ENCODE measurements at places on chromosomes 2 and 18.

DNA sequence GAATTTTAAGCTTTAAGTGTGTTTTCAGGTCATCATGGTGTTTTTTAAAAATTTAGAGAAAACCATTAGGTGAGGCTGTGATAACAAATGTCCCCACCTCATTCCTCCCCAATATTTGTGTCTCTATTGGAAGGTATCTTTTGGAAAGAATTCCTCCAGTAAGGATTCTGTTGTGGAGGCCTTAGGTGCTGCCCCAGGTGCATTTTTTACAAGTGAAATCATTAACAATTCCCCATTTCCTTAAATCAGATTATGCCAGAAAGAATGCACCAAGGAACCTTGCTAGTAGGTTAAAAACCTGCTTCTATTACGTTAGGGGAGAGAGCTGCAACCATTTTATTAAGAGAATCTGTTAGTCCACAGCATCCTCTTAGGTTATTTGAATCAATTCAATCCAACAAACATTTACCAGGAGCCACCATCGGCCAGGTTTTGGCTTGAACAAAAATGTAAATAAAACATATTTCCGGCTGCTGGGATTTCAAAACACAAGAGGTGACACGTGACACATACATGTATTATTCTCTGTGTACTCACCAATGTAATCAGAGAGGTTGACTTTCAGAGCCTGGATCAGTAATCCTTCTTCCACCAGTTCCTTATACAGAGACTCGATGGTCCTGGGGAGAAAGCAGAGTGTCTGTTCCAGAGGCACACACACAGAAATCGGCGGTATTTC, 112.5 kb upstream of the ASB18 start:
- DNase-seq: no peak

GRCh38 chr2:136389809-136390208, 271.9 kb upstream of the CXCR4 start:
- no peak for DNase-seq

DNA sequence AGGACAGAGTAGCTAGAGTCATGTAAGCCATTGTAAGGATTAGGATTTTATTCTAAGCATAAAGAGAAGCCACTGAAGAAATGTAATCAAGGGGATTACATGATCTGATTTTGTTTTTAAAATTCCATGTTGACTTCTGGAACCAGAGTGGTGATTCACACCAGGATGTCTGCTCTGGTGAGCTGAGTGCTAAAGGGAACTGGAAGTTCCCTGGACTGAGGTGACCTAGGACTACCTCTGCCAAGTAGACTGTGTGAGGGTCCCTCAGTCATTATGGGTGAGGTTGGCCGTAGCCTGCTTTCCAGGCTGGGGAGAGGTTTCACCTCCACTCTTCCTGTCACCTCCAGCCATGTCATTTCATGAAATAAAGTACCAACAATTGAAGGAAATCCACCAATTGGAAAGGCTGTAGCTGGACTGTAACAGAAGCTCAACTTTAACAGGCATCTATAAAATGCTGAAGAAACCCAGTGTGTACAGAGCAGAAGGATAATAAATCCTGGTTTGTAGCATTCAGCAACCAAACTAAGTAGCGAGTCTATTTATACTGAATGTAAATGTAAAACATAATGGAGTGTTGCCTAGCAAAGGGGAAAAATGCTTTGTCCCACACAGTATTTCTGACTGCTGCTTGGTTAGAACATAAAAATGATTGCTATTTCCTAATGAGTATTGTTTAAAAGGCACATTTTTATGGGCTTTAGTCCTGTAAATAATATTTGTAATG, 507.4 kb upstream of the PKDCC start:
- DNase-seq: no peak

DNA sequence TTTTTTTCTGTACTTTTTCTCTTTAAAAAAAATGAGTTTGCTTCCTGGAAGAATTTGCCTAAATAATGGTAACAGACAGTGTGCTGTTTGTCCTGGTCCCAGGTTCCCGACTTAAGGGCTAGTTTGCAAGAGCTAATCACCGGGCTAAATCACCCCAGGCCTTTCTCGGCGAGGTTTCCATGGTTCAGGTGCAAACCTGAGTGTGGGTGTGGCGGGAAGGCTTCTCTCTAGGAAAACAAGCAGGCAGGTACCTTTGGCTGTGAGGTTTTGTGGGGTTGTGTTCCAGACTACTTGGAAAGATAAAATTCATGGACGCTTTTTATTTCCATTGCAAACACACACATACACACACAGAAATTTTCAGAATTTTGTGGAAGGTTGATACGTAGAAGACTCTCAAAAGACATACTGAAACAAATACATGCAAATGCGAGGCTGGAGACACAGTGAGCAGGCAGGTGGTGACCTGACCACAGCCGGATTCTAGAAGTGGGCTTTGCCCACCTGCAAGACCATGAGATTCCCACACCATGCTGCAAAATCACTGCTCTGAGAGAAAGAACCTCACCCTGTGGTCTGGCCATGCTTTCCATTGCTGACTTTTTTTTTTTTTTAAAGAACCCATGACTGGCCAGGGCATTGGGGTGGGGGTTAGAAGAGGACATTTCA, 815 bp downstream of the CNDP1 start:
- DNase-seq: no peak

GRCh38 chr2:236684504-236685256, 115.1 kb downstream of the ACKR3 start:
- no peak for DNase-seq

- no peak for DNase-seq
Measured at GRCh38 chr2:129492548-129492947, 486.9 kb upstream of the RAB6C start.

DNA sequence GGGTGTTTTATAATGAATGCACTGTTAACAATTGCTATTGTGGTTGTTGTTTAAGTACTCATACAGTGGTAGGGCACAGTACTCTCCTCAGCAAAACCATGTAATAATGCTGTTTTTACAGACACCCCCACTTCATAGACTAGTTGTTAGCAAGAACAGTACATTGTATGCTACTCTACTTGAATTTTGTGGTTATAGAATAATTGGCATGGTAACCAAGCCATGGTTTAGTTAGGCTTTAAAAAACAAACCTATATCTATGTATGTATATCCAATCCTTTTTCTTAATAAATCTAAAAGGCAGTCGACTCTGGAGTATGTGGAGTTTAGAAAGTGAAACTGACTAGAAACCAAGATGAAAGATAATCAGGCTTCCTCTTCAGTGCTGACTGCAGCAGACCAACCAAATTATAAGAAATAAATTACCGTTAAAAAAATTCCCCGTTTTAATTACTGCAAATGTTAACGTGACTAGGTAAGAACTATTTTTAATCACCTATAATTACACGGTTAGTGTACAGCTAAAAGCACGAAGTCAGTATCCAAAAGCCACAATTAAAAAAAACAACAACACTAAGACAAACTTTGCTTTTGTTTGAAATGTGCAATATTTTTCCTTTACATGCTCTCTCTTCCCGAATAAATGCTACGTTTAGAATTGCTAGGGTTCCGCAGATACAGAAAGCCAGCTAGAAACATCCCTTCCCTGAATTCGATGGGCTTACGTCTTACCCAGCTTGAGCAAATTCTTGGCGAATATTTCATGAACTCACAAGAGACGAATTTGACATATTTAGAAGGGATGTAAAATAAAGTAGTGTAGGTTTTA, 113.3 kb upstream of the SERTAD2 start:
- DNase-seq: no peak

- no peak for DNase-seq
Measured at GRCh38 chr2:88615822-88616221, 11.4 kb downstream of the EIF2AK3 start.

DNA sequence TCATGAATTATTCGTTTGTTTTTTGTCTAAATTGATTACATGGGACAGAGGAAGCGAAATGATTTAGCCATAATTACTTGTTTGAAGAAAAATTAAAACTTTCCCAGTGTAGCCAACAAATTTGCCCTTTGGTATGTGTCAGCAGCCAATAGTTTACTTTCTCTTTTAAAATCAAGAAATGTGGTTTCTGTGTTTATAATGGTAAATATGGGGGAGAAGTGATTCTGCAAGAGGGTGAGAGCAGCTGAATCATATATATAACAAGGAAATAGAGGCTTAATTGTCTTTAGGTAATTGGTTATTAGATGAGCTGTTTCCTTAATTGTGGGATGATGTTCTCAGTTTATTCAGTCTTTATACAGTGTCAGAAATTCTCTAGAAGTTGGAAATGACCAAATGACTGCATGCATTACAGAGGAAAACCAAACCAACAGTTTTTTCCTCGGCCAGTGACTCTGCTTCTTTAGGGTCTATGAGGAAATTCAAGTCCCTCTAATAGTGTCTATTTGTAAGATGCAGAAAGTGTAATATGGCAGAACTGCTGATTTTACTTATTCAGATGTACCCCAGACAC, 132.9 kb downstream of the AGPS start:
- DNase-seq: no peak

Data from effector CD4-positive, alpha-beta T cell (primary cell).